SW480 (cell line): ENCODE measurements at places on chromosomes 7 and 10.

DNA sequence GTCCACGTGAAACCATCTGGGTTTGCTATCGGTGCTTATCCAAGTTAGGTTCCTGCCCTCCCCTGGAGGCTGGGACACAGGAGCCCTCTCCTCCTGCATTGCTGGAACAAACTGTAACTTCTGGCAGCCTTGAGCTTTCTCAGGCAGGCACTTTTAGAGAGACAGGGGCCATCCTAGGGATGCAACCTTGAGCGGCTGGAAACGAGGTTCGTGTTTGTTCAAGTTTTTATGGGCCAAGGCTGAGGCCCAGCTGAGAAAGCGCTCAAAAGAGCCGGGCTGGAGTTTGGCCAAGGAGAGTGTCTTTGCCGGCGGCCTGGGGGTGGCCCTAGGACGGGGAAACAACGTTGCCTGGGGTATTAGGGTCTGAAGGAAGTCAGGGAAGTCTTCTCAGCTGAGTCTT, 5.5 kb upstream of the MMD2 start:
- no peak for DNase-seq

- no peak for DNase-seq
Observed at GRCh38 chr7:26398427-26398755, 106.7 kb downstream of the SNX10 start.

DNA sequence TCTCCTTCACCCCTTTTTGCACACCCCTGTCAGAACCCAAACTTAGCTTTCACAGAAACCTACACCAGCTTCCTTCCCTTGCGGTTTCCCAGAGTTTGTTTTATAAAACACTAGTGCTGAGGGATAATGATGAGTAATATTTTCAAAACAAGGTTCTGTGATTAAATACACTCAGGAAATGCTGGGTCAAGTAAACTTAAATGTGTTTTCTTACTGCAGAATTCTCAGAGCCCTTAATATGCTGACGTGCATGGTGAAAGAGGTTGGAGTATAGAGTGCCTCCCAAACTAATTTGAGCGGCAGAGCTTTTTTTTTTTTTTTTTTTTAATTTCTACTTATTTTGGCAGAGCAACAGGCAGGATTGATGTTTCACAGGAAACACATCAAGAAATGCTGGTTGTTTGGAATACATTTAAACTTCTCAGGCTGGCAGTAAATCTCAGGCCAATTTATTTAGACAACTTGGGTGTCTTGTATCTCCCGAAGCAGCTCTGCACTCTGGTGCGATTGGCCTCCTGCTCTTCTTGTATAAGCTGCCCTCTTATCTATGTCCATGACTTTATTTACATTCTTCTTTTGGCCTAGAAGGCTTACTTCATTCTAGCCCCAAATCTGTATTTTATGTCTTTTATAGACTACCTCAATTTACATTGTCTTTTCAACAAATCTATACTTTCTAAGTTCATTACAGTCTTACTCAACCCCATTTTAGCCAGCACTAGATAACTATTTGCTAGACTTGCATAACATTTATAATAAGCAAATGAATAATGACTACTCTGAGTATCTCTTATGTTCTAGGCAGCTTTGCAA, 165.4 kb downstream of the BMPER start:
- no peak for DNase-seq

DNA sequence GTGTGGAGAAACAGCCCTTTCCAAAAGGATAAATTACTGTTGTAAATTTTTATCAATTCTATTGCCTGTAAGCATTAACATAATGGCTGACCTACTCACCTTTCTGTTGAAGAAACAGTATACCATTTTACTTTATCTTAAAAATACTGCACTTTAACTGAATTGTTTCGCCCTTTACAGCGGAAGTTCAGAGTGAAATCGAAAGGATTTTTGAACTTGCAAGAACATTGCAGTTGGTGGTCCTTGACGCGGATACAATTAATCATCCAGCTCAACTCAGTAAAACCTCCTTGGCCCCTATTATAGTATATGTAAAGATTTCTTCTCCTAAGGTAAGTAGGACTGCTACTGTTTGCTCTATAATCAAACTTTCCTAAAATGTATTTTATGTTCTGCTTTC, 117.5 kb downstream of the NSUN6 start:
- DNase-seq: no peak

DNA sequence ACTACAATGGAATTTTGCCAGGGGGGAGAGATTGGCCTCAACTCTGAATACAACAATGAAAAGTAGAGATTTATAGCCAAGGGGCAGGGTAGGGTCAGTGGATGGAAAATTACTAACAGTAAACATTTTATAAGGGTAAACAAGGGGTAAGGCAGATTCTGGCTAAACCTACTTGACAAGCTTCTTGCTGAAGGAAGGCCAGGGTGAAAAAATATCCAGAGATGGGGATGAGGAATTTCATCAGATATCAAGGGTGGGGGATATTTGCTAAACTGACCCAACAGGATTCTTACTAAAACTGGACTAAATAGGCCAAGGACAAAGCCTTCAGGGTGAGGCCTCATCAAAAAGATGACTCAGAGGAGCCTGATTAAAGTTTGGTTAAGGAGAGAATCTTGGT, 156.3 kb downstream of the RTKN2 start:
- no peak for DNase-seq

GRCh38 chr7:30804078-30804661, 33.0 kb downstream of the MINDY4 start:
- peak; percentile 58 for DNase-seq

- no peak for DNase-seq
Observed at GRCh38 chr10:3636356-3637181, 148.4 kb downstream of the KLF6 start.

DNA sequence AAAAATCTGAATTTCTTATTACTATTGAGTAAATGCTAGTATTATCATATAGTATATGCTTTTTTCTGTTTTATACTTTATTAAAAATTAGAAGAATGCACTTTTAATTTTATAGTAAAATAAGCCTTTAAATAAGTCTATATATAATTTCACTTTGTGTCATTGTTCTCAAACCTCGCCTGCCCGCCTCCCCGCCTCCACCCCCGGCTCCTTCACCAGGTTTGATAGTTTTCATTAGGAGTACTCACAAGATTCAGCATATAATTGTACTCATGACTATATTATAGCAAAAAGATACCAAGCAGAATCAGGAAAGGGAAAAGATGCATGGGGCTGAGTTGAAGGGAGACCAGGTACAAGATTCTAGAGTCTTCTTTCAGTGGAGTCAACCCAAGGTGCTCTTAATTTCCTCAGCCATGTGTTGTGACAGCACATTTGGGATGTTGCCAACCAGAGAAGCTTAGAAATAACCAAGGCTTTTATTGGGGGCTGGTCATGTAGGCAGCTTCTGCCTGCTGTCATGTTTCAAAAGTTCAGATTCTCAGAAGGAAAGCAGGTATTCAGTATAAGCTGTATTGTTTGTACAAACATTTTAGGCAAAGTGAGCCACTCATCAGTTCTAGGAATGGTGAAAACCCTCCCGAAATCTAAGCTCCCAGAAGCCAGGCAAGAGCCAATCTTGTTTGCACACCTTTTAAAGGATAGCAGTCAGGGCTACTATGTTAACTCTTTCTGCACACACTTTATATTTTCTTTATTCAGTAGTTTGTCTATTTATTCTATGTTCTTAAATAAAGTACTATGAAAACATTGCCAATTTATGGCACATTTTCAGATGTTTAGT, 12.3 kb downstream of the NHLRC2 start:
- DNase-seq: no peak

GRCh38 chr7:33901847-33902246, 3.5 kb upstream of the BMPER start:
- DNase-seq: no peak

DNA sequence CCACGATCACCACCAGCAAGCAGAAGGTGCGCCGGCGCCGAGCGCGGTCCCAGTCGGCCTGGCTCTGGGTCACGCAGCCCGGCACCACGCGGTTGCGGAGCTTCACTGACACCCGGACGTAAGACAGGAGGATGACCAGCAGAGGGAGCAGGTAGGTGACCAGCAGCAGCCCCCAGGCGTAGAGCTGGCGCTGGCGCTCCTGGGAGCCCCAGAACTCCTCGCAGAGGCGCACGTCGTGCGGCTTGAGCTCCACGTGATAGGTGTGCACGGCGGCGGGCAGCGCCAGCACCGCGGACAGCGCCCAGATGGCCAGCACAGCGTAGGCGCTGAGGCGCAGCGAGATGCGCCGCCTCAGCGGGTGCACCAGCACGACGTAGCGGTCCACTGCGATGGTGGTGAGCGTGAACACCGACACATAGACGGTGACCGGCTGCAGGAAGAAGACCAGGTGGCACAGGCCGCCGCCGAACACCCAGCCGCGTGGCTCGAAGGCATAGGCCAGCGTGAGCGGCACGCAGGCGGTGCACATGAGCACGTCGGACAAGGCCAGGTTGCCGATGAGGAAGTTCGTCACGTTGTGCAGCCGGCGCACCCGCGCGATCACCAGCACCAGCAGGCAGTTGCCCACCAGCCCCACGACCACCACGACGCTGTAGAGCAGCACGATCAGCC, 920 bp downstream of the PRLHR start:
- DNase-seq: no peak

- peak; percentile 23 for DNase-seq
Observed at GRCh38 chr7:35420656-35421055, 166.8 kb upstream of the TBX20 start.

- DNase-seq: no peak
Observed at GRCh38 chr7:98357751-98358161, 43.1 kb downstream of the BAIAP2L1 start.

- no peak for DNase-seq
Observed at GRCh38 chr10:21681156-21681555, 147.1 kb downstream of the MLLT10 start.

- DNase-seq: no peak
Observed at GRCh38 chr7:79504607-79505389, 51.3 kb upstream of the MAGI2 start.

DNA sequence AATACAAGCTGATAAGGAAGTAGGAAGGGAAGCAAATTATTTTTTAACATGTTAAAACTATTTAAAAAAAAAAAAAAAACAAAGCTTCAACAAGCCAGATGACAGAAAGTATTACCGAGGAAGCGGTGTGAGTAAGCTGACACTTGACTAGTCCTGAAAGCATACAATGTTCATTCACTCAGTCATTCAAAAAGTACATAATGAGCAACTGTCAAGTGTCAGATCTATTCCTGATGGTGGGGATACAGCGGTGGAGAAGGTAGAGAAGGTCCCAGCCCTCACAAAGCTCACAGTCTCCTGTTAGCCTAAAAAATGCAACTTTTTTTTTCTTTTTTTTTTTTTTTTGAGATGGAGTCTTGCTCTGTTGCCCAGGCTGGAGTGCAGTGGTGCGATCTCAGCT, 40.0 kb downstream of the RAPGEF5 start:
- DNase-seq: no peak

DNA sequence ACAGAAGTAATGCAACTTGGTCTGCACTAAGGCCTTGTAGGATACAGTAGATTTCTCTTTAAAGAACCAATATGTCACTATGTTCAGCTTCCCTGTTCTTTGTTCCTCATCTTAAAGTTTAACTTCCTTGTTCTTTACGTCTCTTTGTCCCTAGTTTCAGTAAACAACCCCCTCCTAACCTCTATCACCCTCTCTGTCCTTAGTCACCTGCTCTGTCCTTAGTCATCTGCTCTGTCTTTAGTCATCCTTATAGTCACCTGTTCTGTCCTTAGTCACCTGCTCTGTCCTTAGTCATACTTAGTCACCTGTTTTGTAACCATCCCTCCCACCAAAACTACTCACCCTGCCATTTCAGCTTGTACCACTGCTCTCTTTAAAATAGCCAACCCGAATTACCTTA, 144.6 kb upstream of the TMEM106B start:
- peak; percentile 88 for DNase-seq

DNA sequence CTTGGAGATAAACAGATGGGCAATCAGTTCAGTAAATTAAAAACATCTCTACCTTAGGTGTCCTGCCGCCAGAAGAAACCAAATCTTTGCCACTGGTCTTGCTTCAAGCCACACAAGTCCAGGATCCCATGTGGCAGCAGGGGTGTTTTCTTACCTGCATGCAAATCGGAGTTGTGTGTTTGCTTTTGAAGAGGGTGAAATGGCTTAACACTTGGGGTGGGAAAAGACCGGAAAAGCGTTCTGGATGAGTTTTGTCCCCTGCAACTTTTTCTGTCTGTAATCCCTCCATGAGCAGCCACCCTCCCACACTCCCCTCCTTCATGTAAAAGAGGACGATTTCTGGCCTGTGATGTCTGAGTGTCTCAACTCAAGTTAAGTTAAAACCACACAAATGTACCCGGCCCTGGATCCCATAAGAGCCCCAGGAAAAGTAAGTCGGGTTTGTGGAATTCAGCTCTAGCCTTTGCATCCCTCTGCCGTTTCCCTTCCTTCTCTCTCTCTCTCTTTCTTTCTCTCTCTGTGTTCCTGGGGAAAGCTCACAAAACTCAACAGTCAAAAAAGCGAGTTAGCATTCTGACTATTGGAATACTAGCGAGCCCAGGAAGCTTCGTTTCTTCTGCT, 178.5 kb downstream of the TCF7L2 start:
- DNase-seq: no peak

GRCh38 chr10:79399223-79399831, 46.1 kb downstream of the ZCCHC24 start:
- peak; percentile 52 for DNase-seq

DNA sequence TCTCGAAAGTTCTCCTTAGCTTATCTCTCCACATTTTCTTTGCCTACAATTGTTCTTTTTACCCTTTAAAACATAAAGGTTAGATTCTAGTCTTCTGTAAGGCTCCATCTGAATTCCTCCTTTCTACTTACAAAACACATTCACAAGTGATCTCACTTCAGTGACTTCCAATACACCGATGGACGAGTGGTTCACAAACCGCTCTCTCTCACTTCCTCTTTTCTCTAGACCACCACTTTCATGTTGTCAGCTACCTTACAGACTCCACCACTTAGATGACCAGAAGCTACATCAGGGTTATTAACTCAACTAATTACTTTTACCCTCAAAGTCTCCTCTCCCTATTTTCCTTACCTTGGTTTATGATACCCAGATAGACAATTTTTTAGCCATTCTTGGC, 11.8 kb downstream of the MET start:
- no peak for DNase-seq

GRCh38 chr7:41567731-41568114, 135.2 kb downstream of the INHBA start:
- DNase-seq: no peak

GRCh38 chr7:151735851-151736402, 141.0 kb downstream of the PRKAG2 start:
- DNase-seq: no peak

DNA sequence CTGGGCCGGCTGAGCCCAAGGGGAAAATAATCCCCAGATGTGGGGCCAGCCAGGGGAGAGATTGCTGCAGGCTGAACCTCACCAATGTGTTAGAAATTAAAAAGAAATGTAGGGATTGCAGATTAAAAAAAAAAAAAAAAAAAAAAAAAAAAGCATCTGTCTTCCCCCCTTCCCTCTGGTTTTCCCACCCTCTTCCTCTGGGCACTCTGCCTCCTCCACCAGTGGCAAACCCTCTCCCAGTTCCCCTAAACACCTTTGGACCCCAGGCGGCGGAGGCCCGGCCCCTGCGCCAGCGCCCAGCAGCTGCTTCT, 7.1 kb downstream of the MNX1 start:
- no peak for DNase-seq
